ENCODE measurements at places on chromosomes 3 and 15.

DNA sequence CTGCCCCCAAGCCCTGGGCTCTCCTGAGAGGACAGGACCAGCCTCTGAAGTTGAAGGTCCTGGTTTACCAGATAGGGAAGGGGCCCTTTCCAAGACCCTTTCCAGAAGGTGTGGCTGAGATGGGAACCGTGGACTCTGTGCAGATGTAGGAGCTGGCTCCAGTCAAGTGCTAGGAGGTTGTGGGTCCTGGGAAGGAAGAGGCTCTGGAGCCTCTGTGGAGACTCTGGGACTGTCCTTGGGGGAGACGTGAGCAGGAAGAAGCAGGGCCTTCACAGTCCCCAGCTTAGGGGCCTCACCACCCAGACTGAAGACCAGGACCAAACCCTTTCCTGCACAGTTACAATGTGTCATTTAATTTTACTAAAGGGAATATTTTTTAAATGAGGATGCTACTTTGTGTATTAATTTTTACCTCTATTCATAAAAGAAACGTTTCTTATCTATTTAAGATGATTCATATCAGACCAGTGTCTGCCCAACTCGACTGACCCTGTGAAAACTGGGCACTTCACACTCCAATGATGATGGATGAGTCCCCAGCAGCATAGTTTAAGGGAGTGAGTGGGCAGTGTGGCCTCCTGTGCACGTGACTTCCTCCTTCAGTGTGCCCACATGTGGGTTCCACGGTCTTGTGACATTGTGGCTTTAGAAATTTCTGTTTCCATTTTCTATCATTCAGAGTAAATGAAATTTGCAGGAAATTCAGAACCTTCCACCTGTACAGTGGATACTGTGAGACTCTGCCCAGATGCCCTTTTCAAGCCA, 10.9 kb downstream of the CCR5AS start:
- no peak for DNase-seq

DNA sequence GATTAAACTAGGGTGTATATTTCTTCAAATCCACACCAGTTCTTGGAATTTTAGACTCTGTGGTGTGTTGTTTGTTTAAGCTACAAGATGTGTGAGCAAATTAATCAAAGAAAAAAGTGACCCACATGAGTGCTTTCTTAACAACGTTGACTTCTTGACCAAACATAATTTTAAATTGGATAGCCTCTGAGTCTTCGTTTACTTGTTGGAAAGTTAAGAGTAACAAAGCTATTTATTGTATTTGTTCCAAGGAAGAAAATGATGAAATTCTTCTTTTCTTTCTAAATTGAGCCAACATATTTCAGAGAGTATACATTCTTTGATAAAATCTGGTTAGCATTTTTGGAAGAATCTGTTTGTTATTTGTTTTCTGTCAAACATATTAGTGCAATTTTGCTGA, 99.9 kb upstream of the IGSF10 start:
- DNase-seq = no peak

DNA sequence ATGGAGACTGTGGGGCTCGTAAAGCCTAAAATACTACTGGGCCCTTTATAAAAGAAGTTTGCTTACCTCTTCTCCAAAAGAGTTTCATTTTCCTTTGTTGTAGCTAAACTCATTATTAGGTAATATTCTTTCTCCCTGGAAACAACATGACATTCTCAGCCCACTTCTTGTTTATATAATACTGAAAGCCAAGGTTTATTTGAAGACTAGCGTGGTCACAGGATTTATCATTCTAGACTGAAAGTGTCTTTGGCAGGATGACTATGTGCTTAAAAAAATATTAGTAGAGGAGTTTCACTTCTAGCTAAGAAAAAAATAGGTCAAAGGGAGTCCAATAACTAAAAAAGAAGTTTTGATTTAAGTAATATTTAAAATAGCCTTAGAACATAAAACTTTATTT, 1085.2 kb upstream of the CADM2 start:
- no peak for DNase-seq

DNA sequence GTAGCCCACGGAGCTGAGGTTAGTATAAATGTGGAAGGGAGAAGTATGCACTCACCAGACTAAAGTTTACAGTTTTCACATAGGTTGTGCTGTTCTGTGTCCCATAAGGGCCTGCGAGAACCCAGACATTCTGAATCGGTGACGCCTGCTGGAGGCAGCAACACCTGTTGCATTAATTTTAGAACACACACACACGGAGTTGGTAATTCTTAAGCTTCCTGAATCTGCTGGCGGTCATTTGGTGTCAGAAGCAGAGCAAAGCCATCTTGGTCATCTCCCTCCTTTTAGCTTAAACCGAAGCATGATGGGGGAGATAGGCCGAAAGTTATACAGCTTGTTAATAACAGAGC, 41.1 kb upstream of the AP3B2 start:
- DNase-seq = no peak

DNA sequence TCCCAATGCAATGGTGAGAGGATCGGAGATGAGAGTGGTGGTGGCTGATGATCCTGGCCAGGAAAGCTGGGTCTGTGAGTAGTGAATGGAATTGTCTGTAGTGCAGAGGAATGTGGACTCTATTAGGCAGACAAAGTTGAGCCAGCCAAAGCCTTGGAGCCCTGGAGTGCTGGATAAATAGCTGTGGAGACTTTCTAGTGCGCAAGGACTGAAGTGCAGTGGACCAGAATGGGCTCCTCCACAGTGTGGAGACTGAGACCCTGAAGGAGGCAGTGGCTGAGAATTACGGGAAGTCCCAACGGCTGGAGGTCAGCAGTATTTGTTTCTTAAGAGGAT, 874 bp downstream of the ZNF662 start:
- DNase-seq = no peak

DNA sequence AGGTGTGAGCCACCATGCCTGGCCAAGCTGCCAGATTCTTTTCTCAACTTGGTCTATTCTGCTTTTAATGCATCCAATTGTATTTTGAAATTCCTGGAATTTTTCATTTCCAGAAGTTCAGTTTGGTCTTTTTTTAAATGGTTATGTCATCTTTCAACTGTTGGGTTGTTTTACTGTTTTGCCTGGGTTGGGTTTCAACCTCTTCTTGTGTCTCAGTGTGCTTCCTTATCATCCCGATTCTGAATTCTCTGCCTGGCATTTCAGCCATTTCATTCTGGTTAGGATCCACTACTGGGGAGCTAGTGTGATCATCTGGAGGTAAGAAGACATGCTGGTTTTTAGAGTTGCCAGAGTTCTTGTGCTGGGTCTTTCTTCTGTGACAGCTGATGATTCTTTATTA, 61.5 kb downstream of the LRRC49 start:
- no peak for DNase-seq

DNA sequence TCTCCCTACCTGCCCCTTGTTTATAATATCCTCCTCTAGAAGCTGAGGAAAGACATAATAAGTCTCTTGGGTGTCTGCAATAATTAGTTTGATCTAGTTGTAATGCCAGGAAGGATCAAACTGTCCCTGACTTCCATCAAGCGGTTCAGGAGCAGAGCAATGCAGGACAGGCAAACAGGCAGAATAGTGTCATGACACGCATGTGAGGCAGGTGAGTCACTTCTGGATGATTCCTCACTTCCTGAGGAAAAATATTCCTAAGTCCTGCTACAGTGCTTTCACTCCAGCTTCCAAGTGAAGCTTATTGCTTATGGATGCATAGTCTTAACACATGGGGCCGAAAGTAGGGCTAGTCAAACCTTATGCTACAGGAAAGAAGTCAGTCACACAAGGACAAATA, 85.8 kb downstream of the GREM1 start:
- DNase-seq = no peak

- DNase-seq = no peak
These were observed 47.1 kb upstream of the SGO1 start for GRCh38 chr3:20232906-20233780.

- no peak for DNase-seq
These were observed 65.4 kb downstream of the KCNH8 start for GRCh38 chr3:19213603-19214220.

DNA sequence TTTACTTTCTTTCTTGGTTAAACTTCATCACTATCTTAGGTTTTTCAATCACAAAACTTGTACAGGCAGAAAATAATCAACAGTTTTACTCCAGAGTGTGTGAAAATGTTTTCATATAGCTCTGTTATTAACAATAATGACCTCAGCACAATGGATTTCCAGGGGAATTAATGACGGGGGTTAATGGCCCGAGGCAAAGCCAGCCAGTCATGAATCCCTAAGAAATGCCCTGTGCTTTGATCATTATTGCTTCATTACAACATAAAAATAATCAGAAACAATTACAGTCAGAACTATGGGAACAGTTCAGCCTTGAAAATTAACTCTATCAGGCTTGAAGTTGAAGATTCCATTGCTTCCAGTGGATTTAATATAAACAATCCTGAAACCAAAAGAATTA, 875.4 kb downstream of the ROBO2 start:
- DNase-seq = no peak

DNA sequence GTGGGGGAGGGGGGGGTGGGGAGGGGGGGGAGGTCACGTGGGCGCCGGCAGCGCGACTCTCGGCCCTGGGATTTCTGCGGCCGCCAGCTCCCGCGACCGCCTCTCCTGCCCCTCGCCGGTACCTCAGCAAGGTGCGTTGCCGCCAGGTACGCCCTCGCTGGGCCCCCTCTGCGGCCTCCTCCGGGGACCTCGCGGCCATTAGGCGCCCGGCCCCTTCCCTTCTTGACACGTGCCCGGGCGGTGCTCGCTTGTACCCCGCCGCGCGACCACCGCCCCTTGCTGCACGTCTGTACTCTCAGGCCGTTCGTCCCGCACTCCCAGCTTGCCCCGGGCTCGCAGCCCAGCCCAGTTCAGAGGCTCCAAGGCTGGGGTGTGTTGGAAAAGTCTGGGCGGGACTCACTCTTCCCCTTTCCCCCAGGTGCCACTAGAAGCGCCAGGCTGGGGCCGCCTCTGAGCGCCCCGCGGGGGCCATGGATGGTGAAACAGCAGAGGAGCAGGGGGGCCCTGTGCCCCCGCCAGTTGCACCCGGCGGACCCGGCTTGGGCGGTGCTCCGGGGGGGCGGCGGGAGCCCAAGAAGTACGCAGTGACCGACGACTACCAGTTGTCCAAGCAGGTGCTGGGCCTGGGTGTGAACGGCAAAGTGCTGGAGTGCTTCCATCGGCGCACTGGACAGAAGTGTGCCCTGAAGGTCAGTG, at the start of gene MAPKAPK3:
Gene MAPKAPK3 (plus strand): TSS at position 56 of the 696 bp plus-strand sequence. CDS start 415 bp downstream, at position 471.
- no peak for DNase-seq

DNA sequence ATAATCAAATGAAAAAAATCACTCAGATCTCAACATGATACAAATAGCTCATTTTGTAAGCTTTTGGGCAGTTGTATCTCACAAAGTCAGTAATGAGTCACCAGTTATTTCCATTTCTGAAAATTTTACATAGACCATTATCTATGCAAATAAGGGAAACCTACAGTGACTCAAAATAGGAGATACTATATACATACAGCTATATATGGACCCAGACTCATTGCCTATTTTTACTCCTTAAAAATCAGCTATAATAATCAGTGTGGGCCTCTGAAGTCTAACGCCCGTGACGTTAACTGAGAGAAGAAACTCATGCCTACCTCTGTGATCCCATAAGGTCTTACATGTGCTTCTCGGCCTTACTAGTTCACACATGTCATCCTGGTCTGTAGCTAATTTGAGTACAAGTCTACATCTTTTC, 31.6 kb downstream of the LRIG1 start:
- no peak for DNase-seq

All from NCI-H1436 treated with DMSO at 0.1 percent for 48 hours (cell line).